Activated CD4-positive, alpha-beta T cell treated with anti-CD3 and anti-CD28 coated beads for 48 hours (primary cell): ENCODE measurements at places on chromosomes 7 and 10.

DNA sequence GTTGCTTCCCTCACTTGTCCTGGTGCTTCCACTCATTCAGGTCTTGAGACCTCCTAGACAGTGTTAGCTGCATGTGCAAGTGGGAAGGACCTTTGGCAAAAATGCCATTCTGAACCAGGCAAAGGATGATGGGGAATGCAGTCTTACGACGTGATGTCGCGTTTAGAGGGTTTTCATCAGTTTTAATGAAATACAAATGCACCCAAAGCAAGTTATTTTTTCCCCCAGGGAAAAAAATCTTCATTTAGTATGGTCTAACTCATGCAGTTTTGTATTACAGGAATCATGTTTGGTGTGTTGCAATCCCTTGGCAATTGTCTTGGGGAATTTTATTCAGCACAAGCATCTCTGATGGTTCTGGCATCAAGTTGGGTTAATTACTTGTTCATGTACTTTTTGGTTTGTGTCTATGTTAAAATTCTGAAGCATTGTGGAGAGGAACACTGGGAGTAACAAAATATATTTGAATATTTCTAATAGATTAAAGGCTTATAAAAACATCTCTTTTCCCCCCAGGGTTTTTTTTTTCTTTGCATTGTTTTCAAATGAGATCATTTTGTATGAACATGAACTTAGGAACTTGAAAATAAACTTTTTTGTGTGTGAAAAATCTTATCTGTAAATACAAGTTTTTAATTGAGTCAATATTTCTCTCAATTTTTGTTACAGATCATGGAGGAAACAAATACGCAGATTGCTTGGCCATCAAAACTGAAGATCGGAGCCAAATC, 188.9 kb downstream of the BICC1 start:
- no peak for DNase-seq

GRCh38 chr7:92754919-92755581, 81.3 kb downstream of the CDK6 start:
- DNase-seq: no peak

GRCh38 chr10:31605426-31605825, 286.4 kb downstream of the ZEB1 start:
- no peak for DNase-seq

- no peak for DNase-seq
Observed at GRCh38 chr7:5063698-5064097, 18.0 kb downstream of the RBAK start.

- peak; percentile 64 for DNase-seq
Observed at GRCh38 chr7:21355406-21355874, 72.4 kb upstream of the SP4 start.

- no peak for DNase-seq
Observed at GRCh38 chr10:86130737-86131475, 235.7 kb downstream of the GRID1 start.

GRCh38 chr10:17273403-17273802, 45.4 kb downstream of the VIM start:
- DNase-seq: no peak

DNA sequence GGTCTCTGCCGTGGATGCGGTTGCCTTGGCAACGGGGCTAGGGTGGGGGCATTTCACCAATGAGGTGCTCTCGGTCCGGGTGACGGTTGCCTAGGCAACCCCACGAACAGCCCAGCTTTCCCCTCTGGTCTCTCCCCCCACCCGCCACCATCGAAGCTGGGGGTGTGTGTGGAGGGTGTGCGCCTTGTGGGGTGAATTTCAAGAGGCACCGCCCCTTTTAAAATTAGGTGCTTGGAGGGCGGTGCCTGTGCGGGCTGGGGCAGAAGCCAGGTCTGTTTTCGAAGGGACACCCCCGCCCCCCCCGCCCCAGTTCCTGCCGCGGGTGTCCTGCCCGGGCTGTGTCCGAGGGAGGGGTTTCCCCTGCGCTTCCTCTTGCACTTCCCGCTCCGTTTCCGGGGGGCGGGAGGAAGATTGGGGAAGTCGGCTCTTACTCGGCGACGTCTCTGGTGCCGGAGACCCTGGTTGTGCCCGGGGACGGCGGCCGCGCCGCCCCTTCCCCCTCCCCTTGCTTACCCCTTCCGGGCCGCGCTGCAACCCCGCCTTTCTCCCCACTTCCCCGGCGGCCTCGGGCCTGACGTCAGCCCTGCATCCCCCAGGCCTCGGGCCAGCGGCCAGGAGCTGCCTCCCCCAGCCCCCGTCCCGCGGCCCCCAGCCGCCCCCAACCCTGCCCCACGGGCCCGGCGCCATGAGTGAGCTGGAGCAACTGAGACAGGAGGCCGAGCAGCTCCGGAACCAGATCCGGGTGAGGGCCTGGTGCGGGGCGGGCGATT, 2.2 kb downstream of the GNB2 start:
- DNase-seq: peak; percentile 79

GRCh38 chr10:56537984-56538383, 176.9 kb upstream of the ZWINT start:
- DNase-seq: no peak

- peak; percentile 69 for DNase-seq
Observed at GRCh38 chr10:123149568-123150270, 1.8 kb downstream of the HMX2 start.

DNA sequence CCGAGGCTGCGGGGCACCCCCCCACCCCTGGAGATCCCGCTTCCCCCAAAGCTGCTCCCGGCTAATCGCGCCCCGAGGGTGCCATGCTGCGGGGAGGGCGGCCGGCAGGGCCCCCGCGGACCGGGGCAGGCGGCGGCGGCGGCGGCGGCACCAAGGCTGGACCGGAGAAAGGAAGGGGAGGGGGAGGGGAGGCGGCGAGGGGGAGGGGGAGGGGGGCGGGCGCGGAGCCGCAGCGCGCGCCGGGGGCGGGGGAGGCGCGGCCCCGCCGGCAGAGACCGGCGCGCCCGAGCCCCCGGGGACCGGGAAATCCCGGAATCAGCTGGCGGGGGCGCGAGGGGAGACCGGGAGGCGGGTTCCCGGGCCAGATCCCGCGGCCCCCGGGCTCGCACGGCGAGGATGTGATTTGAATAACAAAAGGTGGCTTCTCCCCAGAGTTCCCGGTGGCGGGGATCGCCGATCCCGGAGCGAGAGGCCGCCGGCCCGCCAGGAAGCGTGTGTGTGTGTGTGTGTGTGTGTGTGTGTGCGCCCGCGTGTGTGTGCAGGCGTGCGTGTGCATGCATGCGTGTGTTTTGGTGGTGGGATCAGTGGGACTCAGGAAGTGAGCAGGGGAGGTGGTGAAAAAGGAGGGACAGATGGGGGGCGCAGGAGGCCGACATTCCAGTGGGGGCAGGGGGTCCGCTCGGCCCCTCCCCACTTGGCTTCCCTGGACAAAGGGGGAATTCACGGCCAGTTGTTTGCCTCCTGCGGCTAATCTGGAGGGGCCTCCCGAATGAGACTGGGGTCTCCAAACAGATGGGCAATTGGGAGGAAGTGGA, 99.5 kb downstream of the HIP1 start:
- DNase-seq: peak; percentile 40

DNA sequence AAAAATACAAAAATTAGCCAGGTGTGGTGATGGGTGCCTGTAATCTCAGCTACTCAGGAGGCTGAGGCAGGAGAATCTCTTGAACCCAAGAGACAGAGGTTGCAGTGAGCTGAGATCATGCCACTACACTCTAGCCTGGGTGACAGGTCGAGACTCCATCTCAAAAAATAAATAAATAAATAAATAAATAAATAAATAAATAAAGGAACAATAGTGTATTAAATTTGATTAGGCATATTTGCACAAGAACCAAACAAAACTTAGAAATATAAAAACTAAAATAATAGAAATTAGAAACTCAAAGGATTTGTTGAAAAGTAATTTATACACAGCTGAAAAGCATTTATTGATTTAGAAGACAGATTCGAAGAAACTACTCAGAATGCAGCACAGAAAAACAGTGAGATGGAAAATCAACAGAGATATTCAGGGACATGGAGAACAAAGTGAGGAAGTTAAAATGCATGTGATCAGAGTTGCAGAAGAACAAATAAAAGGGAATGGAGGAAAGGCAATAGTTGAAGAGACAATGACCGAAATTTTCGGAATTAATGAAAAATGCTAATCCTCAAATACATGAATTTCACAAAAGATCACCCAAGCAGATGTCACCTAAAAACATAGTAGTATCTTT, 17.7 kb downstream of the IFIT3 start:
- DNase-seq: no peak

- DNase-seq: no peak
Observed at GRCh38 chr10:17951868-17952371, at the start of gene SLC39A12. Gene SLC39A12, plus strand, starts transcription at chr10:17951918. Its CDS starts 1,359 bp downstream, at chr10:17953277.

DNA sequence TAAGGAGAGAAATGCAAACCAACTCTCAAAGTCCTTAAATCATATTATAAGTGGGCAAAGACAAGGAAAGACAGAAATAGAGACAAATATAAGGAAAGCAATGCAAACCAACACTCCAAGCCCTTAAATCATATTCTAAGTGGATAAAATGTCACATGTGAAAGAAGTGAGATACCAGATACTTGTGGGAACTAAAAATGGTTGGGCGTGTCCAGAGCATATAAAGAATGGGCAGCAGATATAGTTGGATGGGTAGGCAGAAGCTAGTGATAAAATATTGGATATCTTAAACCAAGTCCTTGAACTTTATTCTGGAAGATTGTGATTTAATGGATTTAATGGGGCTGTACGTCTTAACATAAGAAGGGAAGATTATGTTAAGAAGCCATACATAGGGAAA, 1065.2 kb upstream of the C7orf33 start:
- DNase-seq: no peak

DNA sequence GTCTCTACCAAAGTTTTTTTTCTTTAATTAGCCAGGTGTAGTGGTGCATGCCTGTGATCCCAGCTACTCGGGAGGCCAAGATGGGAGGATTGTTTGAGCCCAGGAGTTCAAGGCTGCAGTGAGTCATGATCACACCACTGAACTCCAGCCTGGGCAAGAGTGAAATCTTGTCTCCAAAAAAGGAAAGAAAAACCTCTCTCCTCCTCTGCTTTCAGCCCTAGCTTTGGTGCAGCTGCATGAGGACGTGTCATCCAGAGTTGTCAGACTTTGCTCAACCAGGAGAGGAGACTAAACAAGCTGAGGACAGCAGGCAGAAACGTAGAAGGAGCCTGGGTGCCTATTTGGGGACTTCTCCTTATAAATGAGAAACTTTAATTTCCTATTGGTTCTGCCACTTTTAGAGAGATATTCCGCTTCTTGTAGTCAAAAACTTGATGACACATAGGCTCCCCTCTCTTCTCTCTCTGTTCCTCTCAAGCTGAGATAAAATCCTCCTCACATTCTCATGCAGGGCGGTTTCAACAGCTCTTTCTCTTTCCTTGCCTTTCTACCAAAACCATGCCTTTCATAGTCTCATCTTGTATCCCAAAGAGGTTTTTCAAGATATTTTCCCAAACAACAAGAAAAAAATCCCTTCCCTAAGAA, 205.4 kb downstream of the ARHGAP12 start:
- peak; percentile 12 for DNase-seq

DNA sequence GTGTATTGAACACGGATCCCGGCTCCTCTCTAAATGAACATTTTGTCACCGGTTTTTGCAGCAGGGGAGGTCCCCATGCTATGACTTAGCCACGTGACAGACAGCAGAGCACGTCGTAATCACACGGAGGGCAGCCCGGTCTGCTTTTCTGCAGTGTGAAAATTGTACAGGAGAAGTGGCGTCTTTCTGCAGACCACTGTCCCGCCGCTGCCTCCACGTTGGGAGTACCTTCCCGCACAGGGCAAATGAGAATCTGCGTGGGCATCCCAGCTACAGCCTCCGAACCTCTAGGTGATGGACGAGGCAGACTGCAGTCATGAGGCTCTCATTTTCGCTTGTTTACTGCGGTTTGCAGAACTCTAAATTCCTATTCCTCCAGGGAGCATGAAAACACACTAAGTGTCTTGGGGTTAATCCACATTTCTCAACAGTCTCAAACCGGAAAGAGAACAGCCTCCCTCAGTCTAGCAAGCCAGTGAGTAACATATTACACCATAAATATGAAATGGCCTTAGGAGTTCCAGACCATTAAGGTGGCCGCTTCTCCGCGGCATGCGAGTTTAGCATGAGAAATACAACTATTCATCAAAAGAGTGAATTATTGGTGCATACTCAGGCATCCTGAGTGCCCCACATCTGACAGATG, 89.8 kb downstream of the TCERG1L start:
- DNase-seq: no peak

DNA sequence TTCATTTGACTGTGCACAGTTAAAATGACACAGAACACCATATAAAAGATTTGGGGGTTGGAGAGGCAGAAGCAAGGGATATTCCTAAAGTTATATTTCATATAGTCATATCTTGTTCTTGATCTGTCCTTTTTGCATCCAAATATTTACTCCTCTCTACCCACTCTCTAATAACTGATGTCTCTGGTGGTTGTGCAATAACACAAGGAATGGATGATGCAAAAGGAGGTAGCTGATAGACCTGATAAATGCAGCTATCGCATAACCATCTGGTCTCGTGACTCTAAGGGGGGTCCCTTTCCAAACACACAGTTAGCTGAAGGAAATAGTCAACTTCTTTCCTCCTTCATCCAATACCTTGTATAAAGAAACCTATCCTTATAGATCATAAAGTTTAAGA, 123.1 kb downstream of the POLR1F start:
- DNase-seq: no peak

DNA sequence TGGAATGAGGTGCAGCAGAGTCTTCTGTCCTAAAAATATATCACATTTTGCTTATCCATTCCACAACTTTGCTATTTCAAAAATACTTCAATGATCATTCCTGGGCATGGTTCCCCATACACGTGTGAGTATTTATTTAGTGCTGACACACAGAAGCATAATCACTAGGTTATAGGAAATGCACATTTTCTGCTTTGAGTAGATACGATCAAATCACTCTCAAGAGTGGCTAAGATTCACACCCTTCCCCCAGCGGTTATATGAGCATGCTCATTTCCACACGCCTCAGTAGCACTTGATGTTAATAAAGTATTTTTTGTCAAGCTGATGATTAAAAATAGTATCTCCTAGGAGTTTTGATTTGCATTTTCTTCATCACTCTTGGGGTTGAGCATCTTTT, 93.5 kb upstream of the LRRC4 start:
- no peak for DNase-seq
